ENCODE measurements at places on chromosomes 13 and 19.
A peak's percentile ranks its signal among the peaks of the same experiment; 100 is the strongest.

GRCh38 chr13:33751151-33751550 lies 66.8 kb upstream of the RFC3 start:
- DNase-seq, result no peak

DNA sequence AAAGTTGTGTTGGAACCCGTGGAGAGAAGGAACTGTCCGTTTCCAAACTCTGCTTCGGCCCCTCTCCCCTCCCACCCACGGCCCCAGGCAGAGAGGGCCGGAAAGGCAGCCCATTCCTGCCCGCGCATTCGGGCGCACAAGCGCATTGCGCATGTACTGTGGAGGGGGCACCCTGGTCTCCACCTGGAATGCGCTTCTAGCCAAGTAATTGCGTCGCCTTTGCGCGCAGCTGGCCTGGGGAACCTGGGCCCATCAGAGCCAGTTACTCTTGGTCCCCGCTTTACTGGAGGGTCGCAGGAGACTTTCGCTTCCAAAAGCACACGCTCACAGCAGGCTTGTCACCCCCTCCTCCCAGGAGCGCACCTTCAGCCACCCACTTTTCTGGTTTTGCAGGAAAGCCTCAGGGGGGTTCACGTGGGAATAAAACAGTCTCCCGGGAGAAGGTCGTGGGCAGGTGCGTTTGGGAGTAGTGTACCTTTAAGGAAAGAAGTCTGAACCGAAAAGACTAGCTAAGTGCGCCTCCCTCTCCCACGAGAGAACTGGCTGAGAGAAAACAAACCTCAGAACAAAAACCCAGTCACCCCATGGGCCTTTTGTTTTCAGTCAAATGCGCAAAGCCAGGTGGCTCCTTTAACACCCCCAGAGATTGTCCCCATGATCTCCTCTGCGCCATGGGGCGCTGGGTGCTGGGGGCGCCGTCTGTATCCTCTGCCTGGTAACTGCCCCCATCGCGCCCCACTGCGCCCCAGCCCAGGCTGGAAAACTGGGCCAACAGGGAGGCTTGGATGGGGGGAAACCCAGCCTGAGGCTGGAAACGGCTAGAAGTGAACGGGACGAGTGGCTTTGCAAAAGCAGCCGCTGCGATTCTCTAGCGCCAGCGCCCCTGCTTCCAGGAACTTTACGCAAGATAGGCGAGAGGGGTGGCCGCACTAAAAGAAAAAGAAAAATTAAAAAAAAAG lies 28.5 kb downstream of the GSX1 start:
- DNase-seq, result peak; percentile 24

DNA sequence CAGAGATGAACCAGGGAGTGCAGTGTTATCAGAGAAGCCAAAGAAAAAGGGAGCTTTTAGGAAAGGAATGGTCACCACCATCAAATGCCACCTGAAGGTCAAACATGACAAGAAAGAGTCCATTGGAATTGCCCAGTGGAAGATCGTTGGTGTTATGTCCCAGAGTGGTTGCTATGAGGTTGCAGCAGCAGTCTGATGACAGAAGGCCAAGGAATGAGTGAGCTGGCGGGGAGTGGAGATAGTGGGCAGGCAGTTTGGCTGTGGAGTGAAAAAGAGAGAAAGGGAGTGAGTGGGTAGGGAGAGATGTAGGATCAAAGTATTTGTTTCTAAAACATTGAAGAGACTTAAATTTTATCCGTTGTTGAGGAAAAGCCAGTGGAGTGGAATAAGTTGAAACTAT lies 117.4 kb upstream of the WASF3 start:
- DNase-seq, result no peak

- DNase-seq, result peak; percentile 40
These were observed 632 bp upstream of the MTIF3 start for GRCh38 chr13:27450921-27451471.
